ENCODE measurements at places on chromosomes 2 and 18. TPM values are rescaled to one million over a fixed set of nuclear protein-coding genes. Genes with fewer than 3 reads are reported as not detected.

GRCh38 chr2:205681401-205682238, 681 bp upstream of the NRP2 start:
- DNase-seq, result no peak

GRCh38 chr2:105575499-105576025, 169.2 kb upstream of the NCK2 start:
- DNase-seq, result no peak

The LHCGR gene
- total RNA-seq, result not detected

The GPBAR1 gene
- 0.46 TPM for total RNA-seq

The SERPINB5 gene
- not detected for total RNA-seq
